ENCODE measurements at places on chromosomes 12 and 14. TPM values are rescaled to one million over a fixed set of nuclear protein-coding genes. Genes with fewer than 3 reads are reported as not detected.

The DACT1 gene
- total RNA-seq, result 10.1 TPM

The KRT3 gene
- not detected for total RNA-seq

The NFATC4 gene
- 64.2 TPM for total RNA-seq

The CISTR gene
- not detected for total RNA-seq

The CLEC7A gene
- total RNA-seq, result 75.7 TPM

The KLRK1 gene
- 4.9 TPM for total RNA-seq

The AQP5 gene
- 7.7 TPM for total RNA-seq

The HOXC4 gene
- 0.68 TPM for total RNA-seq

The OTX2 gene
- total RNA-seq, result not detected

The KRT83 gene
- total RNA-seq, result not detected

The TEAD4 gene
- 34.1 TPM for total RNA-seq

The TEX22 gene
- 1.7 TPM for total RNA-seq

The GRIP1 gene
- 1.9 TPM for total RNA-seq

The AICDA gene
- total RNA-seq, result 0.17 TPM

The RASSF3 gene
- total RNA-seq, result 74.5 TPM

The TMPO gene
- 53.4 TPM for total RNA-seq

The TNFAIP2 gene
- 76.5 TPM for total RNA-seq

Measured in left lung (tissue), 14 donors.